Fibroblast of the aortic adventitia (primary cell): ENCODE measurements at places on chromosomes 7 and 10. TPM values are rescaled to one million over a fixed set of nuclear protein-coding genes. Genes with fewer than 3 reads are reported as not detected.
A peak's percentile ranks its signal among the peaks of the same experiment; 100 is the strongest.

DNA sequence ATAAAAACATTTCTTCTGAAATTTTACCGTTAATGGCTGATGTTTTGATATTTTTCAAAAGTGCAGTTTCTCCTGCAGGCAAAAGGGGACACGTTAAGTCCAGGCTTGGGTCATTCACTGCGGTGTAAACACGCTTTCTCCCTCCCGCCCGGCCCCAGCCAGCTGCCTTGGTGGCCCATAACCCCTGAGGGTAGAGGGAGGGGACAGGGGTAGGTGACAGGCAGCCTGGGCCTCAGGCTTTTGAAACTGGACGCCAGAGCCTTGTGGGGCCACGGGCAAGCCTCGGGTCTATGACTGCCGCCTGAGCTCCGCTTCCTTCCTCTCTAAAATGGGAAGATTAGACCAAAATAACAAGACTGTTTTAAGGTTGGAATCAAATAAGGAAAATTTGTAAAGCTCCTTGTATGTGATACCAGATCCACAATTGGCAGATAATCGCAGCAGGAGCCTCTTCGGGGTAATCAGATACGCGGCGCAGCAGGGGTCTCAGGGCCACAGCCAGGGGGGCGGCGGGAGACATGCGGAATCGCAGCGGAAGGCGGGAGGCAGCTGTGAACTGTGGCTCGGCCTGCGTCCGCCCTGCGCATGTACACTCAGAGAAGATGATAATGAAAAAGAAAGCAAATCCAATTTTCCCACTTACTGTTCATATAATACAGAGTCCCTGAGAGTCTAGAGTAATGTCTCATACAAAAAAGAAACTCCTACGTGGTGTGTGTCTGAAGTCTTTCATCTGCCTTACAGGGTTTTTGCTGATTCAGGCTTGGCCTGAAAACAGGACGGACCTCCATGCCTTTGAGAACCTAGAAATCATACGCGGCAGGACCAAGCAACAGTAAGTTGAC is 138.3 kb downstream of the EGFR start:
- no peak for DNase-seq

DNA sequence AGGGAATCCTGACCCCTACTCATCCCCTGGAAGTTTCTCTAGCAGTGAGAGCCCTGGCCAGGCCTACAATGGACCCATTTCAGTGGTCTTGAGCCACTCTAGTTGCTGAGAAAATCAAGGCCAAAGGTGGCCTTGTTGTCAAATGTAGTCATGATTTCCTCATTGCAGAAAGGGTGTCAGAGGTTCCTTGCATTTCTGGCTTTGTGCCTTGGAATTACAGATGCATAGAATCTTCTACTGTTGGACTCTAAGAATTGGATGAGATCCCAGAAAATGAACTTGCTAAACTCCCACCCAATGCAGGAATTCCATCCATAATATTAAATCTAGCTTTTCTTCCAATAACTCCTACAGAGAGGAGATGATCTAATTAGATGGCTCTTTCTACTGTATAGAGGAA is 12.2 kb downstream of the CPA2 start:
- DNase-seq = peak; percentile 95

GRCh38 chr7:67856046-67856445 is 859.4 kb downstream of the TYW1 start:
- DNase-seq = no peak

GRCh38 chr7:3725155-3726059 is 424.4 kb downstream of the SDK1 start:
- DNase-seq = no peak

DNA sequence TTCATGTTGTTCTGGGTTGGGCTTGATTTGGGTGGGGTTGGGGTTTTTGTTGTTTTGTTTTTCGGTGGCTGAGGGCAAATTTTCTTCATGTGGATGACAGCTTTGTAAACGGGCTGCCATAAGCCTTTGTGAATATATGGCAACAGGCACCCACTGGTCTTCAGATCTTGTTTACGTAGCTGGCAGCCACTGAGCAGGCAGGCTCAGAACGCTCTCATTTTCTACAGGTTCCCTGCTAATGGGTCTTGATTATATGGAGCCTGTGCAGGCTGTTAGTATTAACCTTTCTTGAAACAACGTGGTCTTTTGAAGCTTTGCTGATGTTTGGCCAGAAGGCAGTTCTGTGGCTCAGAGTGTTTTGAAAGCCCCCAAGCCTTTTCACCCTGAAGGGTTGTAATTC is 199.7 kb downstream of the TNS3 start:
- no peak for DNase-seq

DNA sequence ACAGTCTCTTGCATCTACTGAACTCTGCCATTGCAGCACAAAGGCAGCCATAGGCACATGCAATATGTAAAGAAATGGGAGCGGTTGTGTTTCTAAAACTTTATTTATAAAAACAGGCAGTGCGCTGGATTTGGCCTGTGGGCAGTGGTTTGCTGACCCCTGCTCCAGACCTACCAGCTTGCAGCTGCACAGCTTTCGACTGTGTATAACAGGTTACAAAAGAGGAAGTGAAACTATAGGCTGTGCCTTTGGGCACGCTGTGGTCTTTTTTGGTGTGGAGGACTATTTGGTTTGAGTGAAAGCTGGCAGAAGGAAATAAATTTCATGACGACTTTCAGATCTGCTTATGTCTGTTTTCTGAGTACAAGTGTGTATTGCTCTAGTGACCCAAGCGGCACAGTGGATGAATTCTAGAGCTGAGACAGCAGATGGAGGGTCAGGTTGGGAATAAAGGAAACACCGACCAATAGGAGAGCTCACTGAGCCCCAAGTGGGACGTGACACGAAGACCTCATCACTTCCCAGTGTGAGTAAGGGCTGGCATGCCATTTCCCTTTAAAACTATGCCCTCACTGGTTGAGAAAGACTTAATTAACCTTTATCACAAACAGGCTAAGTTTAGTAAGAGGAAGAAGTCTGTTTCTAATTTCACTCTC is 152.7 kb downstream of the ANK3 start:
- peak; percentile 52 for DNase-seq

- no peak for DNase-seq
Observed at GRCh38 chr7:4995429-4995969, 36.5 kb upstream of the MMD2 start.

DNA sequence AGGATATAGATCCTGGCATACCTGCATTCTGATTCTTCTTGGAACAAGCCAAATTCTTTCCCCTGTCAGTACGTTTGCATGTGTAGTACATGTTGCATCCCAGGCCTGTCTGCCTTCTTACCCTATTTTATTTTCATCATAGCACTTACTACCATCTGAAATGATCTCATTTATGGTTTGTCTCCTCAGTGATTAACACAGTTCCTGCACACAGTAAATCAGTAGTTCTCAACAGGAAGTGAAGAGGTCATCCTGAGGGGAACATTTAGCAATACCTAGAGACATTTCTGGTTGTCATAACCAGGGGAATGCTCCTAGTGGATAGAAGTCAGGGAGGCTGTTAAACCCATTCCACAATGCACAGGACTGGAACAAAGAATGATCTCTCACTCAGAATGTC is 38.2 kb upstream of the SLC26A4 start:
- DNase-seq = peak; percentile 45

- peak; percentile 48 for DNase-seq
Observed at GRCh38 chr10:4383651-4384098, 442.3 kb upstream of the AKR1E2 start.

GRCh38 chr7:156194813-156195212 is 382.6 kb upstream of the SHH start:
- no peak for DNase-seq

DNA sequence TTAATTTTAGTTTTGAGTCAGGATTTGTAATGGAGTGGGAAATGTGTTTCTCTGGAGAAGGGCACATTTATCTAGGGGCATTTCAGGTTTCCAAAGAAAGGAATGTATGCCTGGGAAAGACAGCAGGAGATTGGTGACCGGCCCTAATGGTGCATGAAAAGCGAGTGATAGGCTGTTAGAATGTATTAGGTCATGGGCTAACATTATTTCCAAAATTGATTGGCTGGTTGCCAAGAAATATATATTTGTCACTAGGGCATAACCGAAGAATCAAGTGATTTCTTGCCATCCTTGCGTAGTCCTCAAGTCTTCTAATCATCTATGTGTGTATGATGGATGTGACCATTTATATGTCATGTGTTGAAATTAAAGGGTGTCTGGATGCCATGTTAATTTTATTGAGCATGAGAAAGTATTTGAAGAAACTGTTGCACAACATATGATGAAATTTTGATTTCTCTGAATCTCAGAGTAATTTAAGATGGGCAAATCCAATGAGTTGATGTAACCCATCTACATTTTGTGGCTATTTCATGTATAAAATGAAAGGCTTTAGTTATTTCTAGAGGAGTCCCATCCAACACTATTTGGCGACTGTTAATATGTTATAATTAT is 248.4 kb downstream of the BMPER start:
- DNase-seq = peak; percentile 57

DNA sequence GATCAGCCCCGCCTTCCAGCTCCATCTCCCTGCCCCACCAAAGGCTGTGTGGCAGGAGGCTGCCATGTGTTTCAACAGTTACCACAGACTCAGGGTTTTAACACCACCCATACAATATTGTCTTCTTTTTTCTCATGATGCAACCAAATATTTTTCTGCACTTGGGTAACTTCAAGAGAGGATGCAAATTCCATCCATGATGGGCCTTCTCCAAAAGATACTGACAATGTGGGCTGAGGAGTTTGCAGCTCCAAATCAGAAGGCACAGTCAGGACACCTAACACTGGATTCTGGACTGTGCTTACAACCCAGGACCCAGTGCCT is 347.9 kb downstream of the GRID1 start:
- DNase-seq = no peak

The EFCAB10 gene
- total RNA-seq = not detected in 2 replicates

The STK32C gene
- total RNA-seq = 6.7 and 8.4 TPM in 2 replicates

The IL2RA gene
- not detected in 2 replicates for total RNA-seq

The PLAU gene
- total RNA-seq = 21.6 and 24.9 TPM in 2 replicates

The EPO gene
- total RNA-seq = not detected in 2 replicates
